IPS-NIHi11 (cell line): ENCODE measurements at places on chromosomes 3 and 15.
A peak's percentile ranks its signal among the peaks of the same experiment; 100 is the strongest.

- DNase-seq = peak; percentile 26
These were observed 686 bp downstream of the MYRIP start for GRCh38 chr3:39809995-39810595.

DNA sequence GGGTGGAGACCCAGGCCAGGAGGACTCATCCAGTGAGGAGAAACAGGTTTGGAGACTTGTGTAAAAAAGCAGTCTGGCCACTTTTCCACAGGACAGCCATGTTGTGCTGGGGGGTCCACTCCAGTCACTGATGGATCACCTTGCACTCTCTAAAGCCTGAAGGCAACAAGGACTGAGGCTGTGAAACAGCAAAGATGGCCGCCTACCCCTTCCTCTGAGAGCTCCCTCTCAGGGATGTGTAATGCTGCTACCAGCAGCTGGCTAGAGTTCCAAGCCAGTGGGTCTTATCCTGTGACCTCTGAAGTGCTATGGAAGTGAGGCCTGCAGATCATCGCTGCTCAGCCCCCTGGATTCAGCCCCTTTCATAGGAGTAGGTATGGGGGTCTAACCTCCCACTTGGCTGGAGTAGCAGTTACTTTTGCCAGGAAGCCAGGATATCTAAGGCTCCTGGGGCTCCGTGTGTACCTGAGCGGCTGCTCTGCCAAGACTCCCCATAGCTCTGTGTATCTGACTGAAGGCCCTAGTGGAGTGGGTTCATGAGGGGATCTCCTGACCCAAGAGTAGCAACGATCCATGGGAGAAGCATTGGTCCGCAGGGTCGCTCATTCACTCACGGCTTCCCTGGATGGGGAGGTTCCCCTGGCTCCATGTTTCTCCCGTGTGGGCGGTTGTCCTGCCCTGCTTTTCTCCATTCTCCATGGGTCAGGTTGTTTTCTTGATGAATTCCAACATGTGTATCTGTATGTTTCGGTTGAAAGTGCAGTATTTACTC, 69.9 kb upstream of the TNFSF10 start:
- no peak for DNase-seq

DNA sequence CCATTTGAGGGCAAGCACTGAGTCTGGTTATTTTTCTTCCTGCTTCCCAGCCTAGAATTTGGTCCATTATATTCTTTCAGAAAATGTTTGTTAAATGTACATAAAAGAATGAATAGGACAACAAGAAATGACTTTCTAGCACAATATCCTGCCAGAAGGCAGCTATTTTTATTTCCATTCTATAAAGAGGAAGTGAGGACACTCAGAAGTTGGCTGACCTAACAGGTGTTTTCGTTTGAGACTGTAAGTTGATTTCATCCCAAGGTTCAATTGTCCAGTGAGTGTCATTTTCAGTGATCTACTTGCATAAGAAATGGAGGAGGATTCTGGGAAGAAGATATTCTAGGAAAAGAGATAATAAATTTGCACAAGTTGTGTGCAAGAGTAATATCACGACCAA, 191.9 kb upstream of the POU1F1 start:
- no peak for DNase-seq

DNA sequence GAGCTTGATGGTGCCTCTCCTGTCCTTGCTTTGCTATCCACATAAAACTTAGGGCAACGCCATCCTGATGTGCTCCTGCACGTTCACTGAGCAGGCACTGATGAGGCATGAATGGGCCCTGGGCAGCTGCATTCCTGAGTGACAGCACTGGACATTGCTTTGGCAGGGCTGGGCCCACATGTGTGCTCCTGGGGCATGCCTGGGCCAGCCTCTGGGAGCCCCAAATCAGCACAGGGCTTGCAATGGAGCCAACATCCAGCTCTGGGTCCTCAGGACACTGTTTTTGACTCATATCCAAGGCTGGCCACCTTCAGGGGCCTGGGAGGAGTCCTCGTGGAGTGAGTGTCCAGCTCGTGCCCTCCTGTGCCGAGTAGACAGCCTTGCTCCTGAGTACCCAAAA, 5.9 kb upstream of the TKT start:
- no peak for DNase-seq

DNA sequence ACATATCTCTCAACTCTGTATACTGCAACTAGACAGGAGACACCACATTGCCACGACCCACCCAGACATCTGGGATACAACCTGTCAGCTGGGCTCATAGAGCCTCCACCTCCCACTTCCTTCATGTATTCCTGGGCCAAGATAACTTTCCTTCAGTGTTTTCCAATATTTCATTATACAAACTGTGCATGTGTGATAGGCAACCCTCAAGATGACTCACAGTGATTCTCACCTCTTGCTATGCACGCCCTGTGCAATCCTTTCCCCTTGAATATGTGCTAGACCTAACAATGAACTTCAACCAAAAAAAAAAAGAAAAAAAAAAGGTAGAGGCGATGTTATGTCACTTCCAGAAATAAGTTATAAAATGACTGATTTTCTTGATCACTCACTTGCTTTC, 138.0 kb upstream of the ALCAM start:
- no peak for DNase-seq

DNA sequence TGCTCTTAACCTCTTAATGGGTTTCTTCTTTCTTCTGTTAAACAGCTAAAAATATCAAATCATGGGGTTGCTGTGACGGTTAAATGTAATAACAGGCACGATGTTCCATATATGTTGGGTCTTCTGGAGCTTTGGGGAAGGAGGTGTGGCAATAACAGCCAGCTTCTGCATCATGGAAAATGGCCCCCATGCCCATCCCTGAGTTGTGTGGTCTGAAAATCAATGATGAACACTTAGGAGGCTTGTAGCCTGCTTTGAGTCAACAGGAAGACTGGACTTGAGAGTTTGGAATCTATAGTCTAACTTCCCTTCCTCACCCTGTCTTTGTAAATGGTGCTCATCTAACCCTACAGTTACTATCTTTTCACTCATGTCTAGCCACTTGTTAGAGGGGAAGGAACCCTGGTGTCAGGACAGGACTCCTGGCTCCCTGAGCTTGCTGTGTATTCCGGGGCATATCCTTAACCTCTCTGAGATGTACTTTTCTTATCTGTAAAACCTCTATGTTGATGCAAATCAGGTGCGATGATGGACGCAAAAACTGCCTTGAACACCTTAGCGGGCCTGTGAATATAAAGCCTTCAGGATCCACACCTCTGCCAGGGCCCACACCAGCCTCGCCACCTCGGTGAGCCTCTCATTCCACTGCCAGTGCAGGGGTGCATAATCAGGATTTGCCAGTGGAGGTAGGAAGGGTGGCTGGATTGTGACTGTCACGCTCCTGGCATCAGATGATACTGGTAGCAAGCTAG, 27.5 kb downstream of the SMAD3 start:
- DNase-seq = no peak
